CD8-positive, alpha-beta T cell (primary cell): ENCODE measurements at places on chromosomes 13 and 19. TPM values are rescaled to one million over a fixed set of nuclear protein-coding genes. Genes with fewer than 3 reads are reported as not detected.

Gene CLDN10
- total RNA-seq = not detected

Gene ZNF844
- total RNA-seq = 14.6 TPM

Gene HDGFL2
- 11.7 TPM for total RNA-seq

Gene MUC16
- 0.03 TPM for total RNA-seq

Gene FAM216B
- total RNA-seq = not detected

Gene CYP2A6
- not detected for total RNA-seq

Gene FPR2
- not detected for total RNA-seq

Gene IGFL1
- not detected for total RNA-seq

Gene FFAR1
- total RNA-seq = 0.92 TPM

Gene GRK1
- total RNA-seq = not detected

Gene S1PR4
- total RNA-seq = 76.3 TPM

Gene DPF1
- not detected for total RNA-seq

Gene CPT1C
- total RNA-seq = not detected

Gene CYP4F8
- not detected for total RNA-seq

Gene MAP1S
- 28.1 TPM for total RNA-seq

Gene ENOX1
- total RNA-seq = not detected

Gene MED25
- total RNA-seq = 41.9 TPM

Gene ZNF850
- 1.5 TPM for total RNA-seq

Gene ANKRD24
- 1.2 TPM for total RNA-seq

Gene NDUFA13
- 166 TPM for total RNA-seq

Gene DZIP1
- not detected for total RNA-seq

Gene HIPK4
- not detected for total RNA-seq

Gene CIC
- total RNA-seq = 111 TPM

Gene ZNF737
- total RNA-seq = 11.2 TPM

Gene ZNF790
- 2.1 TPM for total RNA-seq

Gene OR10H2
- not detected for total RNA-seq

Gene DYRK1B
- total RNA-seq = 19.0 TPM

Gene ZNF626
- total RNA-seq = 6.6 TPM
